ENCODE measurements at places on chromosomes 12 and 14. TPM values are rescaled to one million over a fixed set of nuclear protein-coding genes. Genes with fewer than 3 reads are reported as not detected.

Gene WNT5B
- 8.0 TPM for total RNA-seq

Gene SMCO2
- not detected for total RNA-seq

Gene CLEC2A
- not detected for total RNA-seq

Gene PPTC7
- total RNA-seq, result 11.7 TPM

Gene BMAL2
- total RNA-seq, result 1.9 TPM

- DNase-seq, result no peak
These were observed 4.2 kb upstream of the ASPG start for GRCh38 chr14:104081261-104081835.

DNA sequence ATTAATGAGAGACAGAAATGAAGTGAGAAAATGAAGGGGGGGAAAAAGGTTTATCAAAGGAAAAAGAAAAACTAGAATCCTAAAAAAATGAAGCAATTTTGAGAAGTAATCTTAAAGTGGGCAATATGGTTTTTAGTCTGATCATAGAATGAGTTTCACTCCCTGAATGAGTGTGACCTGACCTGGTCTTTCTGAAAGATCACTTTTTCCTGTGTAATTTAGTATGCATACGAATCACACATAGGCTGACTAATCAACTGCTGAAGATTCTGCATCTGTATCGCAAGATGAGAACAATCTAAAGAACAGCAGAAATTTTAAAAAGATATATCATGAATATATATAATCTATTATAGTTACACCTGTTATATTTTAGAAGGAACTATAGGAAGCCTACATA, 11.3 kb downstream of the GNPTAB start:
- no peak for DNase-seq

DNA sequence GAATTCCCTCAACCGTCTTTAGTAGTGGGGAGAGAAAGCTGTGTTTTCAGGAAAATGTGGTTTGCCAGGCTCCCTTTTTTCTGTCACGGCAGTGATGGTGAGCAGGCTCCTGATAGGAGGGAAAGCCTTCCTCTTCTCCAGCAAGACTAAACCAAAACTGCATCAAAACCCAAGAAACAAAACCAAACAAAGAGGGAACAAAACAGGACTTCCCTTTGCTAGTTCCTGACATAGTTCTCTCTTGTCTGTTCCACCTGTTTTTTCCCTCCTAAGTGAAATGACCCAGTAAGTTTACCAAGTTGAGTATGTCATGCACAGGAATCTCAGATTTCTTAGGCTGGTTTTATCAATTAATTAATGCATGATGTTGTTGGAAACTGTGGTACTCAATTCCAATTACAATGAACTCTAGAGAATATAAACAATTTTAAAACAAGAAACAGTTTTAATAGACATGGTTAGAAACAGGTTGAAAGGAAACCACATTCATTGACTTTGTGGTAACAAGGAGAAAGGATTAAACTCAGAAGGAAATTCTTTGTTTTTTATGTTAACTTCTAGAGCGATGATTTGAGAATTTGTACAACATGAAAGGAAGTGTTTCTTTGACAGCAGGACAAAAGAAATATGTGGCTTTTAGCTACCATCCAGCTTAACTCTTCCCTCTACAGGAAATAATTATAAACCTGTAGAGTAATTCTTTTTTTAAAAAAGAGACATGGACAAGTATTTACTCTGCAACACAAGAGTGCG, 23.0 kb upstream of the CSRP2 start:
- DNase-seq, result no peak

GRCh38 chr12:94026596-94026995, 121.8 kb upstream of the PLXNC1 start:
- no peak for DNase-seq

DNA sequence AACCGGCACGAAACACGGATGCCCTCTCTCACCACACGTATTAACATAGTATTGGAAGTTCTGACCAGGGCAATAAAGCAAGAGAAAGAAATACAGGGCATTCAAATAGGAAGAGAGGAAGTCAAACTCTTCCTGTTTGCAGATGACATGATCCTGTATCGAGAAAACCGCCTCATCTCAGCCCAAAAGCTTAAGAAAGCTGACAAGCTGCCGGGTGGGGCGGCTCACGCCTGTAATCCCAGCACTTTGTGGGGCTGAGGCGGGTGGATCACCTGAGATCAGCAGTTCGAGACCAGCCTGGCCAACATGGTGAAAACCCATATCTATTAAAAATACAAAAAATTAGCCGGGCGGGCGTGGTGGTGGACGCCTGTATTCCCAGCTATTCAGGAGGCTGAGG, 17.7 kb downstream of the OR6S1 start:
- DNase-seq, result no peak

- DNase-seq, result no peak
These were observed 276.0 kb downstream of the FOXG1 start for GRCh38 chr14:29042551-29042950.

DNA sequence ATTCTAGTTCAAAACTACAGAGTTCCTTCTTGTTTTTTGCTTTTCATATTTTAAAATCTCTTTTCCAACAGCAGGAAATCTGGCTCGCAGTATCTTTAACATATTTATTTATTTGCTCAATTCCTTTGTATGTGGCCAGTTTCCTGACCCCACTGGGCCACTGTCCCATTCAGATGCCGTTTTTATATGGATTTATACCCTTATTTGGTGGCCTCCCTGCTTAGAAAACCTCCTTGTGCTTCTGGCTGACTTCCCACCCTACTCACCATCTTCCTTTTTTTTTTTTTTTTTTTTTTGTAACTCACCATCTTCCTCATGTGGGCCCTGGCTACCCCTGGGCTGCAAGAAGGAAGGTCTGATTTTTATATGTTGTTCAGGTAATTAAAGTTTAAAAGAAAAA, 53.9 kb downstream of the TTLL5 start:
- no peak for DNase-seq

DNA sequence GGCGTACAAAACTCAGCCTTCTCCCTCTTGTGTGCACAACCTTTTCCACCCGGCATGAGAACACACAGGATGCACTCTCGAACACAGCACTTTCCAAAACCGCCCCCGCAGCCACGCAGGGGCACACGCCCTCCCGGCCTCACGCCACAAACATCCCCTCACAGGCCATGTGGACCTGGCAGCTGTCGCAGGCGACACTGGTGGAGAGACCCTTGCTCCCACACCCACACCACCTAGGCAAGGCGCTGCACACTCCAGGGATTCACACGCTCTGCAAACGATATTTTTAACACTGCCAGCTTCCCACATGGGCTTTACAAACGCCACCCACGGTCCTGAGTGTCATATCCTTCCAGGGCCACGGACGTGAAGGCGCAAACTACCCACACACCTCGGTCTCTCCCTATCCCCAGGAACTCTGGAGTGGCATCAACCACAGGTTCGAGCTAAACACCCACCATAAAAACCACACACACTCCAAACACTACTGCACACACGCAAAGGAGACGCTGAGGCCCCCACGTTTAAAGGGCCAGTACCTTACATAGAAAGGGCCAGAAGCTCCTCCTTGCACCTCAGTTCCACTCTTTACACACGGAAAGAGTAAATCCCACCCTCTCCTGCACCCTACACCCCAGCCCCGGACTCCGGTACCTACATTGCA, 12.4 kb upstream of the ITGB7 start:
- DNase-seq, result peak; percentile 69

DNA sequence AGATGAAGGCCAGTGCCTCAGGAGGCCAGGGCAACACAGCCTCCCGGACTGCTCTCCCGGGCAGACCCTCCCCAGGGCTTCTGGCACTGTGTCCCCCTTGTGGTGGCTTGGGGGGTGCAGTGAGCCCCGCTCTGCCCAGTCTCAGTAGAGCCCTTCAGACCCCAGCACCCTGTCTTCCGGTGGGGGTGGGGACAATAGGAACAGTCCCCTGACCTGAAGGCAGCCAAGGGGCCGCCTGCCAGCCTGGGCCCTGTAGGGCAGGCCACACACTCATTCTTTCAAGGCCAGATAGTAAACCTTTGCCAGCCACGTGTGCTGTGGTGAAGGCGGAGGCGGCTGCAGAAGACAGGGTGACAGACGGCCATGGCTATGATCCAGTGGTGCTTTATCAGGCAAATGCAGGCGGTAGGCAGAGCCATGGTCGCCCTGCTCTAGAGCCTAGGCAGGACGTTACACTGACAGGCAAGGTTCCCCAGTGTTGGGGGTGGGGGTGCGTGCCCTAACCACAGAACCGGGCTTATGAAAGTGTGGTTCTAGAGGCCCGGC, 15.0 kb downstream of the ZFYVE21 start:
- DNase-seq, result peak; percentile 51

- DNase-seq, result no peak
These were observed 1178.0 kb downstream of the VRK1 start for GRCh38 chr14:97975216-97975615.

DNA sequence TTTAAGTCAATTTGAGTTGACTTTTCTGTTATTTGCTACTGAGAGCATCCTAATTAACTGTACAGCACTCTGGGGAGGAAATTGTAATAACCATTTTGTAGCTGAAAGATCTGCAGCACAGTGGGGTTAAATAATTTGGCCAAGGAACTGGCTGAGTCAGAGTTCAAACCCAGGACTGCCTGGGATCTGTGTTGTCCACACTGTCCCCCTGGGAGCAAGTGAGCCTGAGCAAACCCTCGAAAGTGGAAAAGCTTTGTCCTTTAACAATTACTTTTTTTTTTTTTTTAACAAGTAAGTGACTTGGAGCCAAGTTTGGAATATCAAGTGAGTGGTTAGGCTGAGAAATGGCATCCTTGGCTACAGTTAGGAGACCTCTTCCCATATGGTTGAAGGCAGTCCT, 247.2 kb upstream of the CCDC196 start:
- DNase-seq, result no peak

- DNase-seq, result no peak
These were observed 875.7 kb upstream of the USP15 start for GRCh38 chr12:61384511-61384910.

DNA sequence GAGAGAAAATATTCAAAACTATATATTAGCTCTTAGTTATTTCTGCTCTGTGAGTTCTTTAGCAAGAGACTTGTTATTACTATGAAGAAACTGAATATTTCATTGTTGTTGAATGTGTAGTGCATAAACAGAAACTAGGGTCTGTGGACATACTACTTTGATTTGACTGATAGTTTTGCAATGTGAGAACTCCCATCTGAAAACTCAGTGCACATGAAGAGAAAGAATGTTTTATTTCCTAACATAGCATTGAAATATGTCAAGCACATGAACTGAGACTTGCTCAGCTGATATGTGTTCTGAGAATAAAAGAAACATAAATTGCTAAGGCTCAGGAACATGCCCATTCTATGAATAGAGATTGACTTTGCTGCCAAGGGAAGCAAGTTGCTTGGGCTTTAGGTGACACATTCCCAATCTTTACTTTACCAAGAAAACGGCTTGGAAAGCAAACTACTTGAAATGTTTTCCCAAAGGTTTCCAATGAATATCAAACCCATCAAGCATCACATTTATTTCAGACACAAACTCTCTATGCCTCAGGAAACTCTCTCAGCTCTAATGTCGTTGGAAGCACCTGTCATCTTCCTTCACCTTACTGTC, 290.4 kb downstream of the SLC16A7 start:
- no peak for DNase-seq

DNA sequence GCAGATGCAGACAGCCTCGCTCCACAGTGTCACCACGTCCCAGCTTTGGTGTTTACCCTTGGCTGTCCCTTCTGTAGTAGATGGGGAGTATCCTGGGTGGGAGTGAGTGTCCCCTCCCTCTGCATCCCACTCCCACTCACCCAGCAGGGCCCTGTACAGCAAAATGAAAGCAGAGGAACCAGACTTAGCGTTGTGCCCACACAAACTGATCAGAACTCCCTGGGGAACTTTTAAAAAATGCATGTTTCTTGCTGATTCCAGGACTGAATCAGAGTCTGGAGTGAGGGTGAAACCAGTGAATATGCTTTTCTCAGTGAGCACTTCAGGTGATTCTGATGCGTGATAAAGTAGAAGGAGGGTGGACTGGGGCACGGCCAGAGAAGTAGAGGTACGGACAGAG, 2.9 kb downstream of the ACVRL1 start:
- DNase-seq, result no peak

DNA sequence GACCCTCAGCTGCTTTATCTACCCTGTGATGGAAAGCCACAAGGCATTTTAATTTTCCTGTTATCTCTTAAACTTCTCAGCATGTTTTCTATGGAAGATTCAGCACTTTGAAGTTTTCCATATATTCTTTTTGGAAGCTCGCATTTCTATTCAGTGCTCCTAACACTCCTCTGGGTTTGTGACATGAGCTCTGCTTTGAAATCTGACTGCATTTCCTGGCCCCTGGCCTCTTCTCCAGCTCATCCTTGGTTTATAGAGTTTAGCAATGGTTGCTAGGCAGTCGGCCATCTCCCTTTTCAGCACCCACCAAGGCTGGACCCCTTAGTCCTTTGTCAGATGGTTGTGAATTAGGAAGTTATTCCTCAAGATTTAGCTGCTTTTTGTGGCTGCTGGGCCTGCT, 150.6 kb downstream of the KCNA5 start:
- DNase-seq, result no peak

DNA sequence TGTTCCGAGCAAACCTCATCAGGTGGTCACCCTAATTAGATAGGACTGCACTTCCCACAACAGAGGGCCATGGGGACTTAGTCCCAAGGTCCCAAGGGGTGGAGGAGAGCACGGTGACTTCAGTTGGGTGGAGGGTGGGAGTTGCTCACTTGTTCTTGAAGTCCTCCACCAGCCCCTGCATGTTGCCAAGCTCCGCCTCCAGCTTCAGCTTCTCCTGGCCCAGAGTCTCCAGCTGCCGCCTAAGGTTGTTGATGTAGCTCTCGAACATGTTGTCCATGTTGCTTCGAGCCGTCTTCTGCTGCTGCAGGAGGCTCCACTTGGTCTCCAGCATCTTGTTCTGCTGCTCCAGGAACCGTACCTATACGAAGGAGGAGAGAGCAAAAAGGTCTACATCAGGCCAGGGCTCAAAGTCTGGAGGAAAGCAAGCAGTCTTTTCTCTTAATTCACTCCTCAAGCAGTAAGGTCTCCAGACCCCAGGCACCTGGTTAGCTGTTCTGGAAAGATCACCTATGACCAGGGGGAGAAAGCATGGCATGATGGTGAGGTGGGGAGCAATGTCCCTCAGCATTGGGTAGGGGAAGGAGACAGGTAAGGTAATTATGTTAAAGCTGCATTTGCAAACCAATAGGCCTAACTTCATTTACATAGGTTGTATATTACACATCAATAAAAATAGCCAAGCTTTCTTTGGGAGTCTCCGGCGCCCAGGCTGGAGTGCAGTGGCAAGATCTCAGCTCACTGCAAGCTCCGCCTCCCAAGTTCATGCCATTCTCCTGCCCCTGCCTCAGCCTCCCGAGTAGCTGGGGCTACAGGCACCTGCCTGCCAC, 2.9 kb downstream of the KRT8 start:
- no peak for DNase-seq

DNA sequence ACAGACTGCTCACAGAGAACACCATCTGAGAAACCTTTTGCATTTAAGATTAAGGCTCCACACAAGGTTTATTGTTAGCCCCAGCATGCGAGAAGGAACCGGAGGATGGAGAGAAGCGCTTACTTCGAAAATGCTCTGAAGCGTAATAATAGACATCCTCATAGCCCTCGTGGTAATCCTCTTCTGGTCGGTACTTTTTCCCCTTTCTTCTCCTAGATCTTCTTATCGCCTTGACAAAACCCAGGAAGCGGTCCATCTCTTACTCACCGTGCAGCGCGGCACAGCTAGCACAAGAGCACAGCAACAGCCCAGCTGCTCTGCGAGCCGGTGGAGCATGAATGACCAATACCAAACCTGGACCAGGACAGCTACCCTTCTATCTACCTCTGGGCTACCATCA, 125.1 kb upstream of the GRIP1 start:
- no peak for DNase-seq

Measured in G401 (cell line).